COLO829 (cell line): ENCODE measurements at places on chromosomes 6 and 20.
A peak's percentile ranks its signal among the peaks of the same experiment; 100 is the strongest.

- no peak for DNase-seq
Observed at GRCh38 chr20:24745617-24746350, 203.3 kb upstream of the CST7 start.

DNA sequence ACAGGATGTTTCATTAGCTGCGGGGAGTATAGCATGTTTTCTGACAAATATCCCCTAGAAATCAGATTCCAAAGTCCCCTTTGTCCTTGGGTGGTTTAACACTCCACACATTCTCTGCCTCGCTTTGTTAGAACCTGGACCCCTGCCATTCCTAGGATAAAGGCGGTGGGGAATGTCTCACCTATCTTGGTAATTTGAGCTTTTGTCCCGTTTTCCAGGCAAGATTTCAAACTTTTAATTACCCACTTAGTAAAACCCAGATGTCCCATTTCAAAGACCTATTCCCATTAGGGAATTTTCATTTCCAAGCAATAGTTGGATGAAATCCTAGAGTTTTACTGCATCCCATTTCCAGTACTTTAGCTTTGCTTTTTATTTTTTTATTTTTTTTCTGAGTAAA is 501.0 kb upstream of the MAP3K7 start:
- DNase-seq = no peak

- DNase-seq = no peak
Observed at GRCh38 chr6:150027806-150028565, 2.7 kb upstream of the RAET1L start.

- peak; percentile 2 for DNase-seq
Observed at GRCh38 chr6:120826253-120826652, 508.0 kb downstream of the TBC1D32 start.

- DNase-seq = no peak
Observed at GRCh38 chr20:13017235-13017634, 8.5 kb downstream of the SPTLC3 start.

- DNase-seq = no peak
Observed at GRCh38 chr6:92682516-92683398, 736.6 kb downstream of the EPHA7 start.

GRCh38 chr6:18339599-18339998 is 47.6 kb upstream of the RNF144B start:
- DNase-seq = no peak

GRCh38 chr6:73548458-73549446 is 27.9 kb upstream of the EEF1A1 start:
- DNase-seq = no peak

GRCh38 chr6:151321438-151321837 is 69.9 kb downstream of the ZBTB2 start:
- DNase-seq = no peak

DNA sequence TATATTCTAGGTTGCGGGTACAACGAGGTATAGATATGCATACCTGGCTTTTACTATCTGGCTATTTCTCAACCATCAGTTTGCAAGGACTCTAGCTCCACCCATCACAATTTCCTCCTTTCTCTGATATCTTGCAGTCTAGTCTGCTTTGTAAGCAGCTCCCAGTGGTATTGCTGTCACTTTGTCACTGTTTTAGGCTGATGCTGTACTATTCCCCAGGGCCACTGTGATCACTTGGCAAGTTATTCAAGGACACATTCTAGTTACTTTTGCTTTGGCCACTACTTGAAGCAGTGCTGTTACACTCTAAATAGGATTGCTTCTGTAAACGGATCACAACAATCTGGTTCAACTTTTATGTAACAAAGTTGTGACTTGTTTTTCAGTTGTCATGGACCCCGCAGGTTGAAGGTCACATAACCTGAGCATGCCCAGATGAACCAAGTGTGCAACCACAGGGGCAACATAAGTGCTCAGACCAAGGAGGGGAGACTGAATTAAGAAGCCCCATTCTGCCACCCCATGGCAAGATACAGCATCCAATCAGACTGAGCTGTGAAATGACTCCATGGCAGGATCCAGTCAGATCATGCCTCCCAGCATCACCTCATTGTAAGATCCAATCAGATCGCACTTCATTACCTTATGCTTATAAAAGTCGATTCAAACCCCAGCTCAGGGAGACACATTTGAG is 588.4 kb upstream of the CITED2 start:
- no peak for DNase-seq

DNA sequence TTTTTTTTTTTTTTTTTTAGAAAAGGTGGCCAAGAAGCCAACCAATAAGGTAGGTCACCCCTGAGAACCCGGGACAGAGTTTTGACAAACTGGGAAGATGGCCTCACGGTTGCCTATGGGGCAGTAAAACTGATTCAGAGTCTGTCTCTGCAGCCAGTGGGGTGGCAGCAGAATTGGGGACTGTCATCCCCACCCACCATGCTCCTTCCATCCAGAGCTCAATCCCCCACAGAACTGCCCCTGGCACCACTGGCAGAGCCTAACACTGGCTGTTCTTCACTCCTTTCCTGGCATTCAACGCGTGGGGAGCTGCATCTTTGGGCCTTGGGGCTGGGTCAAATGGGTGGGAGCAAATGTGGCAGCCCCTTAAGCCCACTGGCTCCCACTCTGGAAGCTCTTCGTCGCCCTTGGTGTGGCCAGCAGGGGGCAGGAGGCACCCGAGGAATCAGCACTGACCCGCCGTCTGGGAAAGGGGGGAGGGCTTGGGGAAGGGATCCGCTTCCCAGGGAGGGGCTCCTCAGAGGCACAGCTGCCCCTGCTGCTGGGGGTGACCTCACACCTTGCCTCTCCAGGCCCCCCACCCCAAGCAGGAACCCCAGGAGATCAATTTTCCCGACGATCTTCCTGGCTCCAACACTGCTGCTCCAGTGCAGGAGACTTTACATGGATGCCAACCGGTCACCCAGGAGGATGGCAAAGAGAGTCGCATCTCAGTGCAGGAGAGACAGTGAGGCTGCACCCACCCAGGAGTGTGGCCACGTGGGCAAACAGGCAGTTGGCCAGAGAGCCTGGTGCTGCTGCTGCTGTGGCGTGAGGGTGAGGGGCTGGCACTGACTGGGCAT is 10.4 kb downstream of the CD40 start:
- peak; percentile 48 for DNase-seq

- DNase-seq = peak; percentile 4
Observed at GRCh38 chr6:65776332-65776731, 69.3 kb upstream of the EYS start.

- DNase-seq = no peak
Observed at GRCh38 chr6:52786249-52786956, 17.2 kb downstream of the GSTA1 start.

- no peak for DNase-seq
Observed at GRCh38 chr6:136201732-136202131, 48.4 kb downstream of the MTFR2 start.

DNA sequence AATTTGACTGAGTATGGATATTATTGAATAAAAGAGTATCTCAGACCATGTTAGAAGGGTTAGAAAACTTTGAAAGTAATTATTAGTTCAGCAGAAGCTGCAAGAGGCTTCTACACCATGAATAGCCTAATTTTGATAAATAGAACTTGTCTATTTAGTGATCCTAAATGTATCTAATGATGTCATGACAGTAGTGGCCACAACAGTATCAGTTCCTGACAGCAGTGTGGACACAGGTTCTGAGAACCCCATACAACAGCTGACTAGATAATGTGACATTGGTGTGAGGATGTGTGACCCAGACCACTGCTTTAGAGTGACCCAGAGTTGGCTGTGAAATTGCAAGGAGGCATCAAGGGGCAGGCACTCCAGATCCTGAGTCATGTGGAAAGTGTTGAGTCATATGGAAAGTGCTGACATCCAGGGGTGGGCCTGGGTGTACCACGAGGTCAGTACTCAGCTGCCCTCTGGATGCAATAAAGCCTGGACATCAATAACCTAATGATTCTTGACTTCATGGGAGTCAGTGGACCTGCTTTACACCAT is 754.7 kb downstream of the DHX35 start:
- no peak for DNase-seq

- no peak for DNase-seq
Observed at GRCh38 chr20:24257171-24257570, 212.3 kb upstream of the SYNDIG1 start.

DNA sequence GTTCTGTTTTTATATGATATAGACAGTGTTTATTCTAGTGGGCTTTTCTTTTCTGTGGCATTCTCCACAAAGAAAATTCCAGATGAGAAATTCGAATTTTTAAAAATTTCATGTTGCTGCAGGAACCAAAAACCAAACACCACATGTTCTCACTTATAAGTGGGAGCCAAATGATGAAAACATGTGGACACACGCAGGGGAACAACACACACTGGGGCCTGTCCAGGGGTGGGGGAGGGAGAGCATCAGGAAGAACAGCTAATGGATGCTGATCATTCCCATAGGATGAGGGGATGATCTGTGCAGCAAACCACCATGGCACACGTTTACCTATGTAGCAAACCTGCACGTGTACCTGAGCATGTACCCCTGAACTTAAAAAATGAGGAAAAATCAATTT is 499.0 kb upstream of the SLC35B3 start:
- no peak for DNase-seq

- DNase-seq = peak; percentile 39
Observed at GRCh38 chr20:48897305-48898010, 24.1 kb upstream of the ARFGEF2 start.

- DNase-seq = no peak
Observed at GRCh38 chr6:27863962-27864905, 48.0 kb downstream of the OR2B2 start.

DNA sequence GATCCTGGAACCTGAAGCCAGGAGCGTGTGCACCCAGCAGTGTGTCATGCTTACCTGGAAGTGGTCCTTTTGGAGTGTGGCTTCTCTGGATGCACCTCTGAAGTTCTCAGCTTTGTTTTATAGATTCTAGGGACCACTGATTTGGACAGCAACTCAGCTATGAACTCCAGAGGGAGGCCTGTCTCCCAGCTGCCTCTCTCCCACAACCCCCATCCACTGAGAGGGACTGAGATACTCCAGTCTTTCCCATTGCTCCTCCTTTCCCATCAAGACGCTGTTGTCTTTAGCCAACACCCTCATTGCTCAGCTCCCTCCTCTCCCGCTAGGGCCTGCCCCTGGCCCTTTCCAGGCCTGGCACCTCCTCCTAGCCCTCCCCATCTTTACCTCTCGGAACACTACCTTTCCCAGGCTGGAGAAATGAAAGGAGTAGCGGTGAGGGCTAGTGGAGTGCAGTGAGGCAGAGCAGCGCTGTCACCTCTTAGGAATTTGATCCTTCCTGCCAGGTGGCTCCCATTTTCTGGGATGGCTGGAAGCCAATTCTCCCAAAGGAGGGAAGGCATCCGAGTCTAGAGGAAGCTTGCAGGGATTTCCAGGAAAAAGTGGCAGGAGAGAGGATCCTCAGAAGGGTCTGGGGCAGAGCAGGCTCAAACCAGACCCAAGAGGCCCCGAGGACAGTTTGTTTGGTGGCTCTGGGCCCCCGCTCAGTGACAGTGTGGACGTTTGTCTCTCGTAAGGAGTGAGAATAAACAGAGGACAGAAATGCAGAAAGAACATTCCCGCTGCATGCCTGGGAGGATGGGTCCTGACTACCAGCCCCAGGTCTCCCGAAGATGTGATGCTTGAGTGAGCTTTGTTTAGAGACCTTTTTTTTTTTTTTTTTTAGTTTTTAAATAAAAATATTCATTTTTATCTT is at the start of gene LRRN4:
Gene LRRN4 (minus strand): TSS at position 285 of the 913 bp plus-strand sequence. CDS start 1,261 bp downstream, outside the sequence.
- DNase-seq = no peak

- no peak for DNase-seq
Observed at GRCh38 chr6:64948261-64948660, 758.8 kb downstream of the EYS start.

GRCh38 chr20:61284752-61285151 is 32.7 kb downstream of the CDH4 start:
- no peak for DNase-seq

- DNase-seq = no peak
Observed at GRCh38 chr20:12270863-12271262, 353.2 kb downstream of the BTBD3 start.

- no peak for DNase-seq
Observed at GRCh38 chr6:34947561-34947960, 58.5 kb downstream of the ANKS1A start.

GRCh38 chr6:147040121-147040910 is 163.9 kb upstream of the STXBP5 start:
- DNase-seq = no peak

DNA sequence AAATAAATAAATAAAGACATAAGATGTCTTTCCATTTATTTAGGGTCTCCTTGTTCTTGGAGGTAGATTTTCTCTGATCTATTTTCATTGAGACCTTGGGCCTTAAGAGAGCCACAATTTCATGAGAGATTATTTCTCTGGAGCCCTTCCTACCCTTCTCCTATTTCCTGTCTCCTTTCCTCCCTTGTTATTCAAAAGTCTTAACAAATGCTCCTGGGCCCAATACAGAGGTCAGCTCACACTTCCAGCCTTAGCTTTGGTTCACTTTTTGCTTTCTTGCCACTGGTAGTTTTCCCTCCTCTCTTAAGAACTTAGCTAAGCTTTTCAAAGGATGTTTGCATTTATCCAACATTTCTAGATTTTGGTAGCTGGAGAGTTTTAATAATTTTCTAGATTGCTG is 44.0 kb downstream of the PTPRA start:
- no peak for DNase-seq

- no peak for DNase-seq
Observed at GRCh38 chr6:170137911-170138910, 152.7 kb downstream of the DLL1 start.

DNA sequence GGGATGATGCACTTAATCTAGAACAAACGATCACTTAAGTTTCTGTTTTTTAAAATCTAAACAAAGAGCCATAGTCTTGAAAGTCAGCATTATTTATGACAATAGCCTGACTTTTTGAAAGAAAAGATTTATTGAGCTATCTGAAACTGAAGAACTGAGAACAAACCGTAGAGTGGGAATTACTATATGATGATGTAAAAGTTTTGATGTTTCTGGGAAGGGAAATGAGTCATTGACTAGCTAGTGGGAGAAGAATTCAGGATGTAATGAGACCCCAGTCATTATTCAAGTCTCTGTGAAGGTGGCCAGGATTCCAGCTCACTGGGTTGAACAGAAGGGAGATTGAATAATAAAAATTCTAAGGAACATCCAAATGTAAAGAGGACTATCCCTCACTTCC is 83.4 kb upstream of the FABP7 start:
- peak; percentile 37 for DNase-seq

DNA sequence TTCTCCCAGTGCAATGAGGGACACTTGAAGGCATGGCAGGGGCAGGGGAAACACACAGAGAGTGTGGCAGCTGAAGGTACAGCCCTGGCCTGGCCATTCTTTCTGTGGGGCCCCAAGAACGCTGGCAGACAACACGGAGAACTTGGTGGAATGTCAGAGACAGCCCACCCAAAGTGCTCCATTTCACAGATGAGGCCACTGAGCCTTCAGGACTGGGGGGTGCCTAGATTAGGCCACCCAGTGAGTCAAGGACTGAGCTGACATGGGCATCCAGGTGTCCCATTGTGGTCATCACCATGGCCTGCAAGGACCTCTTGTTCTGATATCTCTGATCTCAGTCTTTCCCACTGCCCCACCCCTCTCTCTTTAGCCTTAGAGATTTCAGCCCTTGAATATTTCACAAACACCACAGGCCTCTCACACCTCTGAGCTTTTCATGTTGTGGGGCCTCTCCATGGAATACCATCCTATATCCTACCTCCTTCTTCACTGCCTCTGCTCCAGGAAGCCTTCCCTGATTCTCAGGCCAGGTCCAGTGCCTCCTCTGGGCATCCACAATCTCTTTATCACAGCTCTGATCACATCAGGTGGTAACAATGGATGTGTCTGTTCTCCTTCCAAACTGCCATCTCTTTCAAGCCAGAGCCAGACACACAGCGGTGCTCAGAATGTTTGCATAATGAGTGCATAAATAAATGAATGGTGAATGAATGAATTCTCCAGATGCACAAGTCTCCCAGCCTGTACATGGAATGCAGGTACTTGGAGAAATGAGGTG is 2.0 kb upstream of the RSPO4 start:
- peak; percentile 47 for DNase-seq

- no peak for DNase-seq
Observed at GRCh38 chr6:113776998-113777397, 80.1 kb upstream of the MARCKS start.
